Keratinocyte (primary cell): ENCODE measurements at places on chromosomes 13 and 19.

DNA sequence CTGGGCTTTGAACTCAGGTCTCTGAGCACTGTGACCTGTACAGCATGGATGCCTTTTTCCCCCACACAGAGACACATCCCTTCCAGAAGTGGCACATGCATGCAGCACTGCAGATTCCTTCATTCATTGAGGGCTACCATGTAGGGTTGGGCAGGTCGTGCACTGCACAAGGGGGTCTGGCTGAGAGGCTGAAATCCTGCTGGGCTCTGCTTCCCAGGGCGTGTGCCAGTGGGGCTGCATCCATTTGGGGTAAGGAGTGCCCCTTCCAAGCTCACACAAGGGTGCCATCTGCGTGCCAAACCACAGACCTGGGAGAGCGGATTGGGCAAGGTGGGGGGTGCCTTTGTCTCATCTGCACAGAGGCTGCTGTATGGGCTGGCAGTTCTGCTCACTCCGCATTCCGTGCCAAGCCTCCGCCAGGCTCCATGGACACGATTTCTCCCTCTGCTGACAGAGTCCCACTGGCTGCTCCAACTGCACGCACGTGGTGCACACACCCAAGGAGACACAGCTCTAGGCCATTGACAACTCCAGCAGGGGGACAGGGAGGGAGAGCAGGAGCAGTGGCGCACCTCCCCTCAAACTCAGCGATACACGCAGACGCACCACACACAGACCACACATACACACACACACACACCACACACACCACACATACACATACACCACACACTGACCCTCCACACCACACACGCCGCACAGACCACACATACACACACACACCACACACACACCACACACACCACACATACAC lies 4.5 kb upstream of the SHISA7 start:
- no peak for DNase-seq

- DNase-seq = no peak
These were observed 10.3 kb downstream of the SH3GL1 start for GRCh38 chr19:4390017-4390566.

DNA sequence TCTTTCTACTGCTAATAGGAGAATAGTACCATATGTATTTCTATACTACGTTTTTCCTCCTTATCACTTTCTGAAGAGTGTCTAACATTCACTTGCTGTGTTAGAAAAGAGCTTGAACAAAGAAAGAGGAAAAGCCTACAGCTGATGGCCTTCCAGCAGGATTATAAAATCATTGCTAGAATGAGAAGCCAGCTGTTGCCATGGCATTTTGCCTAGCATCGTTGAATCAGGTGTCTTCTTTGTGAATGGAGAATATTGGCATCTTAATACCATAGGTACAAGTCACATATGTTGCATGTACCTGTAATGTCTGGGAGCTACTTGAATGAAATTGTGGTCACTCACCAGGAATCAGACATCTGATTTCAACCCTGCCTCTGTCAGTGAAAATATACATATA lies 1174.9 kb downstream of the PCDH17 start:
- DNase-seq = no peak

DNA sequence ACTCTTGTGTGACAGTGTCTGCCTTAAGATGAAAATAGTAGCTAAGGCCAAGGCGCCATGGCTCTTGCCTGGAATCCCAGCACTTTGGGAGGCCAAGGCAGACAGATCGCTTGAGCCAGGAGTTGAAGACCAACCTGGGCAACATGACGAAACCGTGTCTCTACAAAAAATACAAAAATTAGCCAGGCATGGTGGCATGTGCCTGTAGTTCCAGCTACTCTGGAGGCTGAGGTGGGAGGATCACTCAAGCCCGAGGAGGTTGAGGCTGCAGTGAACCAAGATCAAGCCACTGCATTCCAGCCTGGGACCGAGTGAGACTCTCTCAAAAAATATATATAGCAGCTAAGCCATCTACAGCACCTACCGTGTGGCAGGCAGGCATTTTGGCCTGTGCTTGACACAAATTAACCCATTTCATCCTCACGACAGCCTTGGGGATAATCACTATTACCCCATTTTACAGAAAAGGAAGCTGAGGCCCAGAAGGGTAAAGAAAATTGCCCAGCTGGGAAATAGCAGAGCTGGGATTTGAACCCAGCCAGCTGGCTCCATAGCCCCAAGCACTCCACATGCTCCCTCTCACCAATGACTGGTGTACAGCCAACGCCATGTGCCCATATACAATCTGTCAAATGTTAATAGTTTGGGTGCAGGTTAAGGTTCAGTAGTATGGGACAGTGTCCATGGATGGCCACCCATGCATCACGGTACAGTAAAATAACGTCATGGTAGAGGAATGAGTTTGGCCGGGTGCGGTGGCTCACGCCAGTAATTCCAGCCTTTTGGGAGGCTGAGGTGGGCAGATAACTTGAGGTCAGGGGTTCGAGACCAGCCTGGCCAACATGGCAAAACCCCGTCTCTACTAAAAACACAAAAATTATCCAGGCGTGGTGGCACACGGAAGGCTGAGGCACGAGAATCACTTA lies 3.1 kb downstream of the SLC1A5 start:
- DNase-seq = no peak

DNA sequence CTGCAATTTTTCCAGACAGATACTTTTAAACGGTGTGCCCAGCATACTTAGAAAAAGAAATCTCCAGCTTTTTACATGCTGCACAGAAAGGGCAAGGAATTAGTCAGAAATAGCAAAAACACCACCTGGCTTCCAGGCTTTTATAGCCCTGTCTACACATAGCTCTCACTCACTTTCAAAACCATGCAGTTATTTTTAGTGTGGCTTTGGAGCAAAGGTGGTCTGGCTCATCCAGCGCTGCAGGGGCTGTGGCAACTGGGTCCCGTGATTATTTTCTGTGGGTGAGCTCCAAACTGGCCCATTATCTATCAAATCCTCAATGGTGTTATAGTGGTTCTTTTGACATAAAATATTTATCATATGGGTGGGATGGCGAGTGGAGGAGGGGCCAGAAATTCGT lies 57.0 kb downstream of the COL4A2 start:
- DNase-seq = no peak
